ENCODE measurements at places on chromosomes 7 and 10.

DNA sequence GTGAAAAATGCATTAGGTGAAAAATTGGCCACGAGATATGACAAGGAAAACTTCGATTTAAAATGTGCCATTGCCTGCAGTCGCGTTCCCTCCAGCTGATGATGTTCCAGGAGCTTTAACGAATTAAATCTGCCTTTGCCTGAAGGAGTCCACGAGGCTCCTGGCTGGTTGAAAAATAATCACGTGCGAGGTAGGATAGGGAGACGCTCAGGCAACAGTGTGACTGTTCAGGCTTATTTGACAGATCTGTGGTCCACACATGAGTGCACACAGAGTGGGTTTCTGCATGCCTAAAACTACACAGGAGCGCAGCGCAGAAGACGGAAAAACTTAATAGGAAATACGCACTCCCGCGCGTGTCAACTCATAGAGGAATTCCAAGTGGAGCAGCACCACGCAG lies 204.0 kb upstream of the PITRM1 start:
- DNase-seq, result no peak

GRCh38 chr7:40057292-40057691 lies 77.1 kb downstream of the MPLKIP start:
- no peak for DNase-seq

GRCh38 chr7:110587294-110587693 lies 503.6 kb upstream of the LRRN3 start:
- DNase-seq, result no peak

DNA sequence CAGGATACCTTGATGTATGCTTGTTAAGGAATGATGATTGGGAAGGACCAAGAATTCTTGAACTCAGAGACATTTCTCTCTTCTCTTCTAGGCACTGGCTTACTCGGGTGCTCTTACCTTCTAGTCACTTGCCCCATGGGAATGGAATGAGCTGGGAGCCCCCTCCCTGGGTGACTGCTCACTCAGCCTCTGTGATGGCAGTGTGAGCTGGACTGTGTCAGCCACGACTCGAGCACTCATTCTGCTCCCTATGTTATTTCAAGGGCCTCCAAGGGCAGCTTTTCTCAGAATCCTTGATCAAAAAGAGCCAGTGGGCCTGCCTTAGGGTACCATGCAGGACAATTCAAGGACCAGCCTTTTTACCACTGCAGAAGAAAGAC lies 10.7 kb downstream of the ZDHHC16 start:
- no peak for DNase-seq

- DNase-seq, result no peak
Observed at GRCh38 chr7:133853706-133854276, 273.3 kb upstream of the LRGUK start.

GRCh38 chr10:80718024-80718423 lies 180.3 kb downstream of the SH2D4B start:
- no peak for DNase-seq

DNA sequence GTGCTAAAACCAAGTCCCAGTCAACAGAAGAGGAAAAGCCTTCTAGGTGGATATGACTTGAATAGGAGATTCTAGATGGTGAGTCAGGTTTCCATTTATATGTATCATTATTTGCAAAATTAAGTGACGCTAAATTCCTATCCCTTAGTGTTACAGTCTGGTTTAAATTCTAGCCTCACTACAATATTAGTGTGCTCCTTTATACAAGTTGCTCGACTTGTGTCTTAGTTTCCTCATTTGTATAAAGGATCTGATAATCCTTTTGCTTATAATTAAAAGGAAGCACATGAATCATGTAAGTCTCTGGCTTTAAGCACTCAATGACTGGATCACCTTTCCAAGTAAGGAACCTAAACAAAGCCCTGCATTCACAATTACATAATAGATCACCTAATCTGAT lies 105.7 kb downstream of the SVOPL start:
- no peak for DNase-seq

DNA sequence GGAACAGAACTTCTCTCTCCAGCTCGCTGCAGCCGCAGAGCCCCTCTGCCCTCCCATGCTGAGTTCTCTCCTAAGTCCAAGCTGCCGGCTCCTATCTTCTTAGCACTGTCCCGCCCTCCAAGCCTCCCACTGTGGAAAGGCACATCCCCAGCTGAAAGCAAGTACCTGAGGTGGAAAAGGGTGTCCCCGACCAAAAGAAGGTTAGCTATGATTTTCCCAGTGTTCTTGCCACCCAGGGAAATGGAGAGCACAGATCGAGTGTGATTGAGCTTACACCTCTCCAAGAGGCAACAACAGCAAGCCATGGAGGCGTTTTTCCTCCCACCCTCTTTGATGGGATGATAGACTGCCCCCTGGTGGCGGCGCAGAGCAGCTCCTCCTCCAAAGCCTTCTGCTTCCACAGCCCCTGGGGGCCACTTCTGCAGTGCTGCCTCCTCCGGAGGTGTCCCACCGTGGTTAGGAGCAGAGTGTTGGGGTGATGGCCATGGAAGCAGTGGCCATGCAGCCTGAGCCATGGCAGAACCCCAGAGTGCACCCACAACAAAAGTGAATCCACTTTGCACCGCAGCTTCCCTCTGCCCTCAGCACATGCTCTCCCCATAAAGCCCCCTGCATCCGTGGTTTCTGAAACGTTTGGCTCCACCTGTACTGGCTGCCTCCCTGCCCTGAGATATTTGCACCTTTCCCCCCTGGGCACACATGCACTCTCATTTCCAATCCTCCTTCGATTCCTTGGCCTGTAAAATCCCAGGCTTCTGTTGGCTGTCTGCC lies 143.1 kb upstream of the STK17A start:
- DNase-seq, result peak; percentile 24

GRCh38 chr10:10786109-10787090 lies 231.3 kb upstream of the CELF2 start:
- DNase-seq, result no peak

DNA sequence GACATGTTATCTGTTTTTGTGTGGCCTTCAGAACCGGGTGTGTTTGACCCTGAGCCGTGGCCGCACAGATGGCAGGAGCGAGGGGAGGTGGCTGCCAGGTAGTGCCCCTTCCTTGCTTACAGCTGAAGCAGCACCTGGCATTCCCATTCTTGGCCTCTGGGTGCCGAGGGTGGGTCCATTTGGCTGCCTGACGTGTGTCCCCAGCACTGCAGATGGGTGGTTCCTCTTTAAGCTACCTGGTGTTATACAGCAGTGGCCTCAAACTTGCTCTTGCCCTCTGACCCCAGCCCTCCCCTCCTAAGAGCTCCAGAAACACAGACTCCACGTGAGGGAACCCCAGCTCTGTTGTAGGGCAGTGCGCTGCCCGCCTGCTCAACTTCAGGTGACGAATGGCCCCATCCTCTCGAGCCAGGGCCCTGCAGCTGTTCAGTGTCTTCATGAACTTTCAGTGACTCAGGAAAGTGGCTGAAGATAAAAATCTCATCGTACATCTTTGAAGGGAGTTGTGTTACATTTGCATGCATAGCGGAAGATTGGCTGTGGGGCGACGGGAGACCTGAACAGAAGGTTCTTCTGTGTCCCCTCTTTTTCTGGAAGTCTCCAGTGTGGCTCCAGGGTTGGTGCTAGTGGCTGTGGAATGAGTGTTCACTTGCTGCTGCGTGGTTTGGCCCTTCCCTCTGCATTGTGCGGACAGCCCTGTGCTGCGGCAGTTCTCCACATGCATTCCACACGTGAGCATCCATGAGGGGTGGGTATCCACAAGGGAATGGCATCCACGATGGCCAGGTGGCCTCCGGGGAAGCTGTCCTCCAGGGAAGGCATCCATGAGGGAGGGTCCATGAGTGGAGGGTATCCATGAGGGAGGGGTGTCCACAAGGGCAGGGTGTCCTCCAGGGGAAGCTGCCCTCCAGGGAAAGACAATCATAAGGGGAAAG lies 91.6 kb downstream of the INPP5A start:
- no peak for DNase-seq

DNA sequence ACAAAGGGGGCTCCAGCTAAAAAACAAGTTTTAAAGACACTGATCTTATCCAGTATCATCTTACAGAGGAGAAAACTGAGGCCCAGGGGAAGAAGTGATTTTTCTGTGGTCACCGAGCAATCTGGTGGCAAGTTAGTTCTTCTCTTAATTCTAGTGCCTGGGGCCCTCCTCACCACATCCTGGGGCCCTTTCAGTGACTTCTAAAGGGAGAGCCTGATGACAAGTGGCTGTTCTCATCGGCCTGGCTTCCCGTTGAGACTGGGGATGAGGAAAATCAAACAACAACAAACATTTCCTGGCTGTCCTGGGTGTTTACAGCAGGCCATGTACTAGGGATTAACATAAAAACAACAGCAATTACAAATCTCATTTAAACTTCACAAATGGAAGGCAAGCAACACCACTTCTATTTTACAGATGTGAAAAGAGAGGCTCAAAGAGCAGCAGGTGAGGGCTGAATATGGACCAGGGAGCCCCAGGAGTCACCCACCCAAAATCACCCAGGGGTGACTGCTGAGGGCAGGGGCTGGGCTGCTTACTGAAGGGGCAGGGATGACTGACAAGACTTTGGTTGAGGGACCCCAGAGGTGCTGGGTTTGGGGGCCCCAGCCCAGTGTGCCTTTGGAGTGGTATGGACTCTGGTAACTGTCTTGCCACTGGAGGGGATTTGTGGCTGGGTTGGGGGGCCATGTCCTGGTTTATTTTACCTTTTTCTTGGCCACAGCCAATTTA lies 24.7 kb upstream of the MTPAP start:
- no peak for DNase-seq

- DNase-seq, result no peak
Observed at GRCh38 chr7:125396466-125397151, 467.0 kb upstream of the POT1 start.

DNA sequence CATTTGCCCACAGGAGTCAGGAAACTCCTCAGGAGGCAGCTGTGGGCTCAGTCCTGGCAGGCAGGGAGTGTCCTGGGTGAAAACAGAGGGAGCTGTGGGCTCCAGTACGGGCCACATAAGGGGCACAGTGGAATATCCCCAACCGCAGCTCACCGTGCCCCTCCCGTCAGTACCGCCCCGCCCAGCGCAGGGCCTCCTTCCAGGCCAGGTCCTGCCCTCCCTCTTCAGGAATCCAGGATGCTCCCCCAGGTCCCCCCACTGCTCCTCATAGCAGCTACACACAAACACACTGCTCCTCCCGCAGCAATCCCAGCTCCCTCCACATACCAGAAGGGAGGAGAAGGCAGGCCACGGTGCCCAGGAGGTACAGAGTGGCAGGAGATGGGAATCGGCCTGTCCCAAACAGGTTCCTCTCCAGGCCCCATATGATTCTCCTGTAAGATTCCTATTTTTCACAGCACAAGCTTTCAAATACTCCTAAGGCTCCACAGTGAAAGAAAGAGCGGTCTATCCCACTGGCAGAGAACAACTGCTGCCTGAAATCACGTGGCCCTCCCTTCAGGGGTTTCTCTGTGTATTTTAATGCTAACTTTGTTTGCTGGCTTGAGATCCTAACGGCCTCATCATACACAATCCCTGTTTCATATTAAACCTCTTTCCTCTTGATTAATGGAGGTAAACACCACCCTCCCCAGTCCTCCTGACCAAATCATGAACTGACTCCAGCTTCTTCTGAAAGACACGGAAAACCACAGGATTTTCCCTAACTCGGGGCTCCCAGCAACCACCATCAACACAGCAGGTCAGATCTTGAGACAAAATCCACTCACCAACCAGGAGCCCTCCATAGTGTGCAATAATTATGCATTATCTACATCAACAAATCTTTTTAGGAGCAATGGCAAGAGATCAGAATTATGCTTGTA lies 178.7 kb downstream of the TNS3 start:
- no peak for DNase-seq

- no peak for DNase-seq
Observed at GRCh38 chr10:75599875-75600648, 168.6 kb downstream of the LRMDA start.

DNA sequence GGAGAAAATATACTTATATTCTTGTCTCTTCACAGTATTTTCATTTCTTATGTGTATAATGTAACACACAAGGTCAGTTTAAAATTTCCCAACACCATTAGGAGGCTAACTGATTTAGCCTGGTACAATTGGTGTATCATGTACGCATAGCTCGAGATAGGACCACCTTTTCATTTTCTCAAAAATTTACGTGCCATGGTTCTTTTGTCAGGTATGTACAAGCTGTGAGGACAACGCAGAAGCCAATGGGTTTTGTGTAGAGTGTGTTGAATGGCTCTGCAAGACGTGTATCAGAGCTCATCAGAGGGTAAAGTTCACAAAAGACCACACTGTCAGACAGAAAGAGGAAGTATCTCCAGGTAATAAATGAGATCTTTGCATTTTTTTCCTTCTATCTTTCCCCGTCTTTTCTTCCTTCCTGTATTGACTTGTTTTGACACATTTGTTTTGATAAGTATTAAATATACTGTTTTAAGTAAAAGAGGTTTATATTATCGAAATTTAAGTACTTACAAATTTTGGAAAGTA lies 55.0 kb downstream of the TRIM24 start:
- no peak for DNase-seq

DNA sequence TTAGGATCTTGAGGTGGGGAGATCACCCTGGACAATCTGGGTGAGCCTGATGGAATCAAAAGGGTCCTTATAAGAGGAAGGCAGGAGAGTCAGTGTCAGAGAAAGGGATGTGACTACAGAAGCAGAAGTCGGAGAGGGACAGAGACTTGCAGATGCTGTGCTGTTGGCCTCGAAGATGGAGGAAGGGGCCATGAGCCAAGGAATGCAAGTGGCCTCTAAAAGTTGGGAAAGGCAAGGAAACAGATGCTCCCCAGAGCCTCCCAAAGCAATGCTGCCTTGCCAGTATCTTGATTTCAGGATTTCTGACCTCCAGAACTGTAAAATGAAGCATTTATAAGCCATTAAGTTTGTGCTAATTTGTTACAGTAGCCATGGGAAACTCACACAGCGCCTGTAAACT lies 165.2 kb downstream of the FANK1 start:
- no peak for DNase-seq

- DNase-seq, result no peak
Observed at GRCh38 chr10:59314268-59314667, 48.1 kb downstream of the FAM13C start.

DNA sequence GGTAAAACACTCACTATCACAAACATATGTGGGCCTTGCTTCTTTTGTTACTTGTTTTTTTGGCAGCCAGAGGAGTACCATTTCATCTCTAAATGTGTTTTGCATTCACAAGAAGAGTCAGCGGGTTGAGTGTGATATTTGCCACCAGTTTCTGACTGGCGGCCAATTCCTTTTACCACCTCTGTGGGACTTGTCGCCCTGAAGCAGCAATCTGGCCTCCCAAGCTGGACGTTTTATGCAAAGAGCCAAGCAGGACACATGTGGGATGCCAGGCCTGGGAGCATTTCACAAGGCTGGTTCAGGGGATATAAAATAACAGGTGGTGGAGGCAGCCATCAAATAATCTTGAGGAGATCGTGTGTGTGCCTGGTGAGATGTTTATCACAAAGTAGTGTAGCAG lies 61.8 kb upstream of the TRIL start:
- DNase-seq, result no peak

DNA sequence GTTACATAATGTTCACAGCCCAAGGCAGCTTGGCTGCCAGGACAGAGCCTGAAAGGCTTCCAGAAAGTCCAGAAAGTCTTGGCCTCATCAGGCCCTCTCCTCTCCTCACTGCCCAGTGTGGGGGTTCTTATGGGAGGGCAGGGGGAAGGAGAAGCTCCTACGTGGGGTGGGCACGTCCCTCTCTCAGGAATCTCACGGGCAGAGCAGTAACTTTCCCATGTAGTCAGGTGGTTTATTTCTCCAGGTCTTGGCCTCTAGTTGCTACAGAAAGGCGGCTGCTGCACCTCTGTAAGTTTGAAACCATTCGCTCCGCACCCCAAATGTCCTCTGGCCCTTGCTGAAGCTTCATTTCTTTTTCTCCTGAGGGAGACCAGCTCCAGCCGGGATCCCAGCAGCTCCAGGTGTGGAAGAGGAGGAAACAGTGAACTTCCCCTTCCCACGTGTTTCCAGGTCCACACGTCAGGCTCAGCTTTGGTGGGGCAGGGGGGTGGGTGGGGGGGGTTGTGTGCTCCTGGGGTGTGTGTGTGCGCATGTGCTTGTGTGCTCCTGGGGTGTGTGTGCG lies 320.3 kb downstream of the WDR37 start:
- no peak for DNase-seq
